ENCODE measurements at places on chromosomes 2 and 18.
A peak's percentile ranks its signal among the peaks of the same experiment; 100 is the strongest.

DNA sequence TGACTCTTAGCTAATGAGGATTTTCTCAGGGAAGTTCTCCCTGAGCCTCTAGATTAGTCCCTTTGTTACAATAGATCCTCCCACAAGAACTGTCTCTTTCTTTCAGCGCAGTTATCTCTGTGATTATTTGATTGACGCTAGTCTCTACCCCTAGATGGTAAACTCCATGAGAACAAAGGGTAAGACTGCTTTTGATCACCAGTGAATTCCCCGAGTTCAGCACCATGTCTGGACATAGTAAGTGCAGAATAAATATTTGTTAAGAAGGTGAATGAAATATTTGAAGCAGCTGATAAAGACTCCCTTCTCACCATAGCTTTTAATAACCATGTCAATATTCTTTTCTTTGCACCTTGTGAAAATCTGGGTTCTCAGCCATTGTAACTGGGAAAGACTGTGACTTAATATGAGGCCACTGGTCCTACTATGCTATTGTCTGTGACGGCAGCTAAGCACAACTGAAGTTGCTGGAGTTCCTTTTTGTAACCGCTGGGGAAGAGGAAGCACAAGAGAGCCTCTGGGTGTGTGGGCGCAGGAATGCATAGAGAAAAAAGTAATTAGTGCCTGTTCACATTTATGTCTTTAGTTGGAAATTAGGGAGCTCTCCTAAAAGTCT lies 214.7 kb downstream of the TGIF1 start:
- DNase-seq: no peak

GRCh38 chr2:241157841-241158545 lies 7.7 kb downstream of the PPP1R7 start:
- no peak for DNase-seq

DNA sequence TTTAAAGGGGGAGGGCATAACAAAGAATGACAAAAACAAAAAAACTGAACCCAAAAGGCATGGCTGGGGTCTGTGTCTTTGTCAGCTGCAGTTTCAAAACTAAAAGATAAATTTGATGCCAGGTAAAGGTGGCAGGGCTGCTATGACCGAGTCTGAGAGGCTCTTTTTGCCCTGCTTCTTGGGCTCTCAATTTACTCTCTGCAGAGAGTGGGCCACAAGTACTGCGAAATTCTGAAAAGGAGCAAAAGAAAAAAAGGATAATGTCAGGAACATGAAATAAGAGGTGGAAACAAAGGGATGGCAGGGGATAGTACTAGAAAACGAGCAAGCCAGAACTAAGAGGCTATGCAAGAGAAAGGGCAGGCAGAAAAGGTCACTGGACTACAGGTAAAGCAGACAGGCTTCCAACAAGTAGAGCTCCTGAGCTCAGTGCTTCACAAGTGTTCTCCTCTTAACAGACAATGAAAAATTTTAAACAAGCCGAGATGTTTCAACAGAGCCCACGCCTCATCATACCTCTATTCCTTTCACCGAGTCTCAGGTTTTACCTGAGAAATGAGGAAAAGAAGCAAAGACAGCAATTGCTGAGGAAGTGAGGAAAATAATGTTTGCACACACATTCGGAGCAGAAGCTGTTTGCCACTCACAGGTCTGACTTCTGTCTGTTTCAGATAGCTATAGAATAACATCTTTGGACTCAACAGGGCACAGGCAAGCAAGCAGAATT lies 7.3 kb downstream of the IRS1 start:
- no peak for DNase-seq

- no peak for DNase-seq
These were observed 54.6 kb upstream of the MAP4K3 start for GRCh38 chr2:39491653-39492052.

DNA sequence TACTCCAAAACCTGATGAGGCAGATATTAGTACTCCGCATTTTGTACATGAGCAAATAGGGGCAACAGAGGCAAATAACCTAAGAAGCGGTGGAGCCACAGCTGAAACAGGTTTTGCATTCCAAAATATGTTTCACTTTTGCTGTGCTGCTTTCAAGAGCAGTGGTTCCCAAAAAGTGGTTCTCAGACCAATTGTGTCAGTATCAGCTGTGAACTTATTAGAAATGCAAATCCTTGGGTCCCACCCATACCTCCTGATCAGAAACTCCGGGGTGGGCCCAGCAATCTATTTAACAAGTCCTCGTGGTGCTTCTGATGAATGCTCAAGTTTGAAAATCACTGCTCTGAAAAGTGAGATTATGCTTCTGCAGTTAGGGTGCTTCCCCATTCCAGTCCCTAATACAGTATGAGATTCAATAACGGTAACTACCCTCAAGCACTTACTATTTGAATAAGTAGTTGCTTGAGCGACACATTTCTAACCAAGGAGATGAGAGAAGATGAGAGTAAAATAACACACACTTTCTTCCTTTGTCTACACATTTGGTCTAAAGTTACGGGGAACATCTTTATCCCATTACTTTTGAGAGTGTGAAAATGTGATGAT lies 17.8 kb upstream of the TCF4 start:
- no peak for DNase-seq

DNA sequence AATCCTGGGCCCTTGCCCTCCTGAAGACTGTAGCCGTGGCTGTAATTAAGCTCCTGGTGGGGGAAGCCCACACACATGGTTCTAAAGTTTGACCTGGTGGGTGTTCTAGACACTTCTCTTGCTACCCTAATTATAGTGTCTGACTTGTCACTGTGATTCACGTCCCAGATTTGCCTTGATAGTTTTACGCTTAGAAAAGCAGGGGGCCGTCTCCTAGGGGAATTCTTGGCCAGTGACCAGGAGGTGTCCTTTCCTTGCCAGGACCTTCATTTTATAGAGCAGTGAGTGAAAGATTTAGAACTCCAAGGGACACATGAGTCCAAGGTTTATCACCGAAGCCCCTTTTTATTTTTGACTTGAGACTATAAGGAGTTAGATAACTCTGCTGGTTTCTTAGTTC lies 9.0 kb downstream of the TMEM214 start:
- no peak for DNase-seq

DNA sequence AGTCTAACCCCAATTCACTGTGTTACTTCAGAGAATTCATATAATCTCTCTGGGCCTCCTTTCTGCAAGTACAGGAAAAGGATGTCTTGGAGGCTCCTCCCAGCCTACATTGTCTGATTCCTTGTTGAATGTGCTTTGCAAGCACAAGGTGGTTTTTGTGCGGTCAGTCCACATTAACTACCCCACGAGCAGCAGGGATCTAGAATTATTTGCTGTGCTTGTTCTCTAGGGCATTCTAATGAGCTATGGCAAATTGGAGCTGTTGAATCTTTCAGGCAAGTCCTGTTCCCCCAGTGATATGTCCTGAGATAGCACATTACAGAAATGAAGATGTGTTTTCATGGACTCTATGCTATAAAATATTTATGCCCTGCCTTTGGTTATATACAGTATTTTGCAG lies 349.4 kb downstream of the SLC4A3 start:
- no peak for DNase-seq

DNA sequence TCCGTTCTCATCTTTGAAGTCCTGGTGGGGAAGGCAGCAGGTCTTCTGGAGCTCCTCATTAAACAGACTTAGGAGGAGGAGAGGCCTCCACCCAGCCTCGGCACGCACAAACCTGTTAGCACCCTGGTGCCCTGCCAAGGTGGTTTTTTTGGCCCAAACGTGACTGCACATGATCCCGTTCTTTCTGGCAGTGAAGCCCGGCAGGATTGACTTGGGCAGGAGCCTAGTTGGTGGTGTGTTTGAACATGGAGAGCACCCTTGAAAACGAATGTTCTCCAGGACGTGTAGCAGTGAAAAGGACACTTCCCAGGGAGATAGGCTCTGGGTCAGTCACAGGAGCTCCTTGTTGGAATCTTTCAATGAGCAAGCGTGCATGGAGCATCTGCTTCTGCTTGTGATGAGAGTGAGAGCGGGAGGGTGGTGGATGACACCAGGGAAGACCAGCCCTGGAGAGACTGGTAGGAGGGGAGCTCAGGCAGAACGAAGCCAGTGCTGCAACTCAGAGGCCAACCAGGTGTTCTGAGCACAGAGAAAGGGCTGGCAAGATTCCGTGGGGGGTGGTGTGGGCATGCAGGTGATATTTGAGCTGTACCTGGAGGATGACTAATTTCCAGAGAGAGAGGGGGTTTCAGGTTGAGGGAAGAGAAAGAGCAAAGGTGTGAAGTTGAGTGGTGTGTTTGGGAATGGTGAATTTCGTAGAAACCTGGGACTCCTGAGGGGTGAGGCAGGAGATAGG lies 73.8 kb downstream of the TANC1 start:
- no peak for DNase-seq

GRCh38 chr2:169714699-169715098 lies 18.9 kb upstream of the KLHL23 start:
- no peak for DNase-seq

- no peak for DNase-seq
These were observed 651.1 kb upstream of the ID2 start for GRCh38 chr2:8030573-8031303.

DNA sequence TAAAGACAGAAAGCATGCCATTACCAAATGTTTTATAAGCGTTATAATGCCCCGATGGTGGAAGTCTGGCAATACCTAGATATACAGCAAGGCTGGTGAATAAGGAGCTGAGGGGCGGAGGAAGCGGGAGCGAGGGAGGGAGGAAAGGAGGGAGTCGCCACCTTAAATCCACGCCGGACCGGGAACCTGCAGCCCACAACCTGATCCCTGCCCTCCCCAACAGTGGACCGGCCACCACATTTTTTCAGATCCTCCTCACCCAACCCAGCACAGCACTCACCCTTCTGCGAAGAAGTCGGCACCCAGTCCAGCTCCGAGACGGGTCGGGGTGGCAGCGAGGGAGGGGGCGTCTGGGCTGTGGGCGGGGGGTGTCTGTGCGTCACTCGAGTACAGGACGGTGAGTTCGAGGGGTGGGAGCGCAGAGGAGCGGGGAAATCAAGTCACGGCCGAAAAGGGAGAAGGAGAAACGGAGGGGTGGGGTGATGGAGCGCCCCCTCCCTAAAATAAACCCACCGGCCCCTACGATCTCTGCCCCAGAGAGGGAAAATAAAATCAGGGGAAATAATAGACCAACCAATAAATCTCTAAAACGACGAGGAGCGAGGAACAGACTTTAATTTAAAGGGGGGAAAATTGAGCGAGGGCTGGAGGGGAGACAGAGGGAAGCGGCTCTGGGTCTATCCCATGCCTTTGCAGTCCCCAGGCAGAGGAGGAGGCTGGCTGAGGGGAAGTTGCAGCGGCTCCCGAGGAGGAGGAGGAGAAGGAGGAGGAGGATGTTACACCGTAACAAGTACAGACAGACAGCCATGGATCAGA lies 96.5 kb upstream of the SERTAD2 start:
- peak; percentile 57 for DNase-seq

DNA sequence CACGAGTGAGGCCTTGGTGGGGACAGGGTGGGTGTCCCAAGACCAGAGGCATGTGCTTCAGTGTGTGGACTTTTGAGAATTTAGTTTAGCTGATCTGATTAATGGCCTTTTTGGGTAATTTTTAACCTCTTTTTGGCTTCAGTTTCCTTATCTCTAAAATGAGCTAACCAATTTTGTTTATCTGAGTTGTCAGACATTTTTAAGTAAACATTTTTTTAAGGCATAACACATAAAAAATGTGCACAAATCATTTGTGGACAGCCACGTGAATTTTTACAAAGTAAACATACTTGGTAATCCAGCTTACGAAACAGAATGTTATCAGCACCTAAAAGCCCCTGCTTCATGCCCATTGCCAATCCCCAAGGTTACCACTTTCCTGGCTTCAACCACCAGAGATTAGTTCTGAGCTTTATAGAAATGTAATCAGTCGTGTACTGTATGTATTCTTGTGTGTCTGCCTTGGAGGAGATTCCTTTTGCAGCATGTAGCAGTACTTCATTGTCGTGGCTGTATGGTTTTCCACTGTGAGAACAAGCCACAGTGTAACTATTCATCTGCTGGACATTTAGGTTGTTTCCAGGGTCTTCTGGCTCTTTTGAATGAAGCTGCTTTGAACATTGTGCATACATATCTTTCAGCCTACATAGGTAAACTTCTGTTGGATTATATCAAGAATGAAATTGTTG lies 8.4 kb upstream of the INO80C start:
- DNase-seq: no peak

- DNase-seq: no peak
These were observed 120.8 kb upstream of the NPAS2 start for GRCh38 chr2:100699131-100699530.

- DNase-seq: no peak
These were observed 183.8 kb downstream of the MYCN start for GRCh38 chr2:16123856-16124780.

DNA sequence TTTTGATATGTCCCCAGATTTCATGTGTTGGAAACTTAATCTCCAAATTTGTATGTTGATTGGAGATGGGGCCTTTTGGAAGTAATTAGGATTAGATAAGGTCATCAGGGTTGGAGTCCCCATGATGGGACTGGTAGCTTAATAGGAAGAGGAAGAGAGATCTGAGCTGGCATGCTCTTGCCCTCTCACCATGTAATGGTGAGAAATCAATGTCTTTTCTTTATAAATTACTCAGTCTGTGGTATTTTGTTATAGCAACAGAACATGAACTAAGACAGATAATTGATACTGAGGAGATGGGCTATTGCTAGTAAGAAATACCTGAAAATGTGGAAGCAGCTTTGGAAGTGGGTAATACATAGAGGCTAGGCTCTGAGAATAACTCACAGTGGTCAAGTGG lies 48.0 kb downstream of the CDC42EP3 start:
- no peak for DNase-seq

- DNase-seq: no peak
These were observed 133.6 kb downstream of the TPO start for GRCh38 chr2:1546901-1547300.

GRCh38 chr2:129741623-129742022 lies 237.8 kb upstream of the RAB6C start:
- no peak for DNase-seq

- DNase-seq: no peak
These were observed 86.0 kb downstream of the TACR1 start for GRCh38 chr2:75113231-75113869.

- DNase-seq: no peak
These were observed 275.3 kb downstream of the EIPR1 start for GRCh38 chr2:3102081-3102921.

DNA sequence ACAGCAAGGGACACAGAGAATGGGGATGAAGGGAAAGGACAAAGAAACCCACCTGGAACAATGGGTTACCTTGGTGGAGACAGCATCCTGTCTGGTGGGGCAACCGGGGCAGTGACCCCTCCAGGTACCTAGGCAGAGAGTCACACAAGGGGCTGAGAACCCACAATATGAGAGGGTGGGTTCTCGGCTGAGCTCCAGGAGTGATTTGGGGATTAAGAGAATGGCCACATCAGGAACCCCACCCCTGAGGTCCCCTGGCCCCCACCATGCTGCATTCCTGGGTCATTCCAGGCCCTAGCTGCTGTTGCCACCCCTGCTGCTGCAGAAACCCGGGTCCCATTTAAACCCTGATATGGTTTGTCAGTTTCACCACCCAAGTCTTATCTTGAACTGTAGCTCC lies 172.3 kb downstream of the RTP5 start:
- DNase-seq: no peak

- no peak for DNase-seq
These were observed 2.8 kb upstream of the RAB31 start for GRCh38 chr18:9705183-9705829.
